ENCODE measurements at places on chromosomes 7 and 10. TPM values are rescaled to one million over a fixed set of nuclear protein-coding genes. Genes with fewer than 3 reads are reported as not detected.

Gene RBM20
- total RNA-seq: not detected

Gene SORBS1
- total RNA-seq: 0.90 TPM

Gene UPK3B
- 0.83 TPM for total RNA-seq

Gene OR2A5
- total RNA-seq: not detected

Gene TSPAN12
- not detected for total RNA-seq

Gene PIP
- total RNA-seq: not detected

Gene PROSER2
- total RNA-seq: 0.30 TPM

Gene KCND2
- not detected for total RNA-seq

Gene SHOC2
- 43.2 TPM for total RNA-seq

Gene ATRNL1
- total RNA-seq: 0.28 TPM

Gene VSTM2A
- total RNA-seq: not detected

Data from activated CD4-positive, alpha-beta memory T cell treated with anti-CD3 and anti-CD28 coated beads, Interleukin-2, amount 10 ng/mL, durations not matched to agents 7 days and 5 days (primary cell).